ENCODE measurements at places on chromosomes 2 and 18.

DNA sequence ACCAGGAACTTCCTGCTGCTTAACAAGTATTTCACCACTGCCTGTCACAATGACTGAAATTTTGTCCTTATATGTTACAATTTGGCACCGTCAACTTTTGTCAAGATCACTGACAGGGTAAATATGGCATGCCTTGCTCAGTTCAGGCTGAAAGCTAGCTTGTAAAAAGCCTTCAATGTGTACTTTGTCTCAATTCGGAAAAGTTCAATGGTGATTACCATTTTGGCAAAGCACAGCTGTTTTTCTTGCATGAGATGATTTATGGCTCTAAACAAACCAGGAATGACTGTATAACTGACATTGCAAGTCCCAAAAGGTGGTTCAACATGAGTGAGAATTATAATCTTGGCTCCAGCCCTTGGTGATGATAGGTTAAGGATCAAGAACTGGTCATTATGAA, 1255.2 kb downstream of the CNTNAP5 start:
- no peak for DNase-seq

DNA sequence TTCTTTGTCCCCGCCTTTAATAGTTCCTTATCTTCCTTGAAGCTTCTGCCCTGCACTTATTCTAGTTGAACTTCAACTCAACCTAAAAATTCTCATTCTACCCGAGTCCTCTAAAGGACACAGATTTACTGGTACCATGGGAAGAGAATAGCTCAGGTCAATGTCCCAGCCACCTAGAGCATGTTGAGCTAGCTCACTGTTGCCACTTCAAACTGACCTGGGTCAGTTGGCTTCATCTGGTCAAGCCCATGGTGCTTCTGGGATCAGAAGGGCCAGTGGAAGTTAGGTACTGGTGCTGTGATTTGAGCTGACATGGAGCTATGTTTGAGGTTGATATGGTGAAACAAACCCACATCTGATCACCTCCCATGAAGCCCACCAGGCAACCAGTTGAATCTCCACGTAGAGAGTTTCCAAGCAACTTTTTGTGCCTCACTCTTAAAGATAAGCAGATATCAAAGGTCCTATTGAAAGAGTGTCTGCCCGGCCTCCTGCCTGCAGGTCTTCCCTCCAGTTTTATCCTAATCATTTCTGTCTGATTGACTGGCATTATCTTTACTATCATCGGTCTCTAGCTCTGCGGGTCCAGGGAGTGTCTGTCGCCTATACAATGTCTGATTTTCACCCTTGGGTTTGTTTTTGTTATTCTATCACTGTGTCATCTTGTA, 17.2 kb downstream of the GREB1 start:
- DNase-seq, result no peak

- DNase-seq, result no peak
These were observed 999.8 kb upstream of the GYPC start for GRCh38 chr2:125656190-125656589.

DNA sequence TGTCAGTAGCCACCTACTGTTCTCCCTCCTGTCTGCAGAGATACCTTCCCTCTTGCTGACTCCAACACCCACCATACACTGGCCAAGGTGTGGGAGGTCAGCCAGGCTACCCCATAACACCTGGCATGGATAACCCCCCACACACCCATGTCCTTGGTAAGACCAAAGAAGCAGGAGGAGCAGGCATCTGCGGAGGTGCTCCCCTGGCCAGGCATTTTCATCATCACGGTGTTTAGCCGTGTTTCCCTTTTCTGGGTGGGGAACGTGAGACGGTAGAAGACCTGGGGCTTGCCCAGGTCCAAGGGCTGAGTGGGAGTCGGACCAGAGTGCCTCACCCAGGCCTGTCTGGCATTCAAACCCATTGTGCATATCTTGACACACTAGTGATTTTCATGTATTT, 150.3 kb downstream of the SMAD7 start:
- no peak for DNase-seq

- DNase-seq, result no peak
These were observed 18.5 kb downstream of the MBD2 start for GRCh38 chr18:54205959-54206358.

- DNase-seq, result no peak
These were observed 13.3 kb upstream of the TMX3 start for GRCh38 chr18:68728081-68728700.

- DNase-seq, result no peak
These were observed 215.3 kb downstream of the STK39 start for GRCh38 chr2:168032091-168032490.

DNA sequence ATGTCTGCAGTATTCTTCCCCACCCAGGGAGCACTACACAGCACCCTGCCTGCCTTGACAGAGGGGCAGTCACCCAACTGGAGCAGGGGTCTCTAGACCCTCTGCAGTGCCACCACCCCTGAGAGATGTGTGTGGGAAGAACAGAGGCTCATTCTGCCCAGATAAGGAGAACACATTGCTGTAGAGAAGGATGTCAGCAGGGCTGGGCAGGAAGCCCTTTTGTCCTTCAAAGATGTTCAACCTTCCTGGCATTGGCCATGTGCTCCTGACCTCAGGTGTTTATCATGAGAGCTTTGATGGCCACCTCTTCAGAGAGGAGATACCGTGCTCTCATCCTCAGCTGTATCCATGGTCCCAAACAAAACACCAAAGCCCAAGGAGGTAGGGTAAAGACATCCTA, 4.6 kb upstream of the TEX51 start:
- DNase-seq, result no peak

- no peak for DNase-seq
These were observed 101.6 kb downstream of the RNF144A start for GRCh38 chr2:7018767-7019166.

DNA sequence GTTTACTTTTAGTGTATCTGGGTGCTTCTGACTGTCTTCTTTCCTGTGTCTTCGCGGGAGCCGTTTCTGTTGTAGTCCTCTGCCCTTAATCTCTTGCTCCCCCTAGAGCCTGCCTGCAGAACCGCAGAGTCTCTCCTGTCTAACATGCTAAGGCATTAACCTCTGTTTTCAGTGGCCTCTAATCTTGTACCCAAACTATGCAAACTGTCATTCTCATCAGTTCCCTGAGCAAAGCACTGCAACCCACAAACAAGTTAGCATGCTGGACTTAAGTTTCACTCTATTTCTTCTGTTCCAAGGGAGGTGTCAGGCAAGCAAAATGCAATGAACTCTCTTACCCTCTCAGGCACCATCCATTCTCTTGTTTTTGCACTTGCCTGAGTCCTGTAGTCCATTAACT, 138.4 kb downstream of the OTX1 start:
- DNase-seq, result no peak

DNA sequence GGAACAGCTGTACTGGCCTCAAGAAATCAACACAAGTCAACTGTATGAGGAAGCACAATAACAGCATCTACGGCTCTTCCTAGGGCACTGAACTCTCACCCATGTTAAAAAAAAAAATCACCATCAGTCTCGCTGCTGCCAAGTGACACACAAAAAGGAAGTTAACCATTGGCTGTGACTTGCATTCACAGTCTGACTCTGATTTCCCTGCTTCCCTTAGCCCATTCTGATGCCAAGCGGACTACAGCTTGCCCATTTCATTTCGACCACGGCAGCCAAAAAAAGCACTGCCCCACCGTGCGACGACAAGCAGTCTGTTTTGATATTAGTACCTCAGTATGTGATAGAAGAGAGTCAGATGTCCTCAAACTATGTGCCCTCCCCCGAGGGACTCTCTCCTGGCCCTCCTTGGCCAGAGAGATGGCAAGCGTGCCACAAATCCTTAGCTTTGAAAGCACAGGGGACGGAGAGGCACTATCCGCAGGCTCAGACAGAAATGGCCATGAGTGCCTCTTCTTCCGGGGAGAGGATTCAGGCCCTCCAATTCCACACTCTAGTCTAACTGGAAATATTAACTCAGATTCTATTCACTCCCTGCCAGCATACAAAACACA, 250.0 kb downstream of the TCF4 start:
- DNase-seq, result no peak
